ENCODE measurements at places on chromosomes 5 and 9.

DNA sequence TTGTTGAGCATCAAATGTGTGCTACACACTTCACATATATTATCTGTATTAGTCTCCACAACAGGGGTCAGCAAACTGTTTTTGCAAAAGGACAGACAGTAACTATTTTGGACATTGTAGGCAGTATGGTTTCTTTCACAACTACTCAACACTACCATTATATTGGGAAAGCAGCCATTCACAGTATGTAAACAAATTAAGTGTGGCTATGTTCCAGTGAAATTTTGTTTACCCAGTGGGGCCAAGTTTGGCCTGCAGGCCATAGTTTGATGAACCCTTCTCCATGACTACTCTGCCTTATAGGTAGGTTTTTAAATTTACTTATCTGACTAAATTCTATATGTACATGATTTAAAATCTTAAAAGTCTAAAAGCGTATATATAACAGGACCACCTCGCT, 13.0 kb upstream of the FAM151B start:
- DNase-seq, result no peak

DNA sequence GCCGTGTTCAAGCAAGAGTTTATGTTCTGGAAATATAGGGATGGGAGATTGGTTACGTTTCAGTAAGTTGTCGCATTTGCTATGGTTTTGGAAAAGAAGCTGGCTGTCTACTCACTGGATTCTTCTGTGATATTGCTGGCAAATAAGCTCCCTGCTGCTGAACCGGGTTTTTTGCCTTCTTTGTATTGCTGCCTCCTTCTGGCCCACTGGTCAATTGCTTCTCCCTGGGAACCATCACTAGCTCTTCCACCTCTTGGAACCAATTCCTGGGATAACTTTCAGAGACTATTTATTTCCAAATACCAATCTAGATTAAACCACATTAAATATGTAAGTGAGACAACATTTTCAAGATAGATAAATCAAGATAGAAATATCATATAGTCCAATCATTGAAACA, 43.0 kb downstream of the NUDT12 start:
- DNase-seq, result no peak

DNA sequence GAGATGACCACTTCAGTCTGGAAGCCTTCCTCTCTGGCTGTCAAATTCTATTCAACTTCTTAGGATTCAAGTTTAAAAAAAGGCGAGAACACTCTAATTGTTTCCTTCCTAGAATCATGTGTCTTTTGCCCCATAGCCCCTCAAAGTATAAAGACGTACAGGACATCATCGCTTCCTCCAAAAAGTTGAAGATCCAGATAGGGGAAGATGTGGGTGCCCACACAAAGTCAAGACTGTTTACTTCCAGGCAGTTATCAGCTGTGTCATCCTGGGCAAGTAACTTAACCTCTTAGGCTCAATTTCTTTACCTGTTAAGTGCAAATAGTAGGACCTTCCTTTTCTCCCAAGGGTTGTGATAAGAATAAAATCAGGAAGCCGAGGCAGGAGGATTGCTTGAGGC, 40.1 kb downstream of the PPARGC1B start:
- no peak for DNase-seq

DNA sequence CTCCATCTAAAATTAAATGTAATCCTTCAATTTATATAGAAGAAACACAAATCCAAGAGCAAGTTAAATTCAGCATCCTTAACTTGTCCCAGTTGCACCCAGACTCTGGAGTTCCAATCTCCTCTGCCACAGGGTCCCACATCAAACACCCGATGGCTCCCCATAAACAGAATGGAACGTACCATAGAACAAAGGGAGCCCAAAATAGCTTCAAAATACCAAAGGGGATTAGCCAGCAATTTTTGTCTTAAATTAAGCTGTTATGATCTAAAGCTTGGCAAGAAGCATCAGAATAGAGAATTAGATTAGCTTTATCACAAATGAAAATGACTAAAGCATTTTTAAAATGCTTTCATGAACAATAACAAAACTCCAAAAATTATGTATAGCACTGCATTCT, 112.8 kb downstream of the FANCC start:
- DNase-seq, result no peak

DNA sequence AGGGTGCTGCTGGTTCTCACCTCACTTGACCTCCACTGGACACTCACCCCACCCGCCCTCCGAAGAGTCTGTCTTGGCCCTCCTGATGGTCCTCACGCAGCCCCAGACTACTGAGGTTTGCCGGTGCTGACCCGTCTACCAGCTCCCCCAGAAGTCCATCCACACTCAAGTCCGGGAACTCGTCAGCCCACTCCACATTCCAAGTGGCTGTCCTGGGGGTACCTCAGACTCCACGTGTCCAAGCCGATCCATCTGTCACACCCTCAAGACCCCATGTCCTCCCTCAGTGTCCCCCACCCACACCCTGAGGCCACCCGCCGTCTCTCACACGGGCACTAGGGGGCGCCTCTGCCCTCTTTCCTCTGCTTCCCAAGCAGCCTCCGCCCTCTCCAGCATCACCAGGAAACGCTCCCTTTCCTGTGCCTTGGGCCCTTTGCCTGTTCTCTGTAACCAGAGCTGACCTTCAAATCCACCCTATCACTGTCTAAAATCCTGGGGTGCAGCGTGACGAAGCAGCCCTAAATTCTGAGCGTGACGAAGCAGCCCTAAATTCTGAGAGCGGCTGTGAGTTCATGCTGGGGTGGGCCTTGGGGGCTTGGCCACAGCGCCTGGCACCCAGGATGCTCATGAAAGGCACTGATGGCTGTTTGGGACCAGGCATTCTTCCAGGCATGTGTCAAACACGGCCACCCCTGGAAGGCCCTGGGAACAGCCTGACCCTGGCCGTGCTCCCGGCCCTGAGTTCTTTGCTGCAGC, 95.7 kb downstream of the KCNT1 start:
- peak; percentile 25 for DNase-seq

DNA sequence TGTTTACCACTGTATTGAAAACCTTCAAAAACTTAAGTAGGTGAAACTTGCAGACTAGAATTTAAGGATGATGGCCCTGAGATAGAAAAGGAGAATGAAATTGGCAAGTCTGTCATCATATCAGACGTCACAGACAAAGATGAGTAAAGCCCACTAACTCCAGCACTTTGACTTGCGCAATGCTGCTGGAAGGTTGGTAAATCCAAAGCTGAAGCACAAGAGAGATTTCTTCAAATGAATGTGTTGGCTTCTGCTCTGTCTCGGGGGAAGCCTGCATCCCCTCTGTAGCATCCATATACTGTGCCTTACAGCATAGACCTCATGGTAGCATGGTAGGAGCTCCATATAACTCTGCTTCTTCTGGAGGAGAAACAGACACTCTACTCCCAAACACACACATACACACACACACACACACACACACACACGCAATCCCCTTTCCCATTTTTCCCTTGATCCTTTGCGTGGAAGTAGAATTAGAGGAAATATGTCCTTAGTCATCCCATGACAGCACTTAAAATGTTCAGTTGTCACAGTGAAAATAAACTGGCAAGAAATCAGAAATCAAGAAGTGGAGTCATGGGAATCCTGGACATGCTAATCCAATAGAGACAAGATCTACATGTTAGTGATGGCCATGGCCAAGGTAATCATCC, 241.5 kb downstream of the NR3C1 start:
- no peak for DNase-seq

DNA sequence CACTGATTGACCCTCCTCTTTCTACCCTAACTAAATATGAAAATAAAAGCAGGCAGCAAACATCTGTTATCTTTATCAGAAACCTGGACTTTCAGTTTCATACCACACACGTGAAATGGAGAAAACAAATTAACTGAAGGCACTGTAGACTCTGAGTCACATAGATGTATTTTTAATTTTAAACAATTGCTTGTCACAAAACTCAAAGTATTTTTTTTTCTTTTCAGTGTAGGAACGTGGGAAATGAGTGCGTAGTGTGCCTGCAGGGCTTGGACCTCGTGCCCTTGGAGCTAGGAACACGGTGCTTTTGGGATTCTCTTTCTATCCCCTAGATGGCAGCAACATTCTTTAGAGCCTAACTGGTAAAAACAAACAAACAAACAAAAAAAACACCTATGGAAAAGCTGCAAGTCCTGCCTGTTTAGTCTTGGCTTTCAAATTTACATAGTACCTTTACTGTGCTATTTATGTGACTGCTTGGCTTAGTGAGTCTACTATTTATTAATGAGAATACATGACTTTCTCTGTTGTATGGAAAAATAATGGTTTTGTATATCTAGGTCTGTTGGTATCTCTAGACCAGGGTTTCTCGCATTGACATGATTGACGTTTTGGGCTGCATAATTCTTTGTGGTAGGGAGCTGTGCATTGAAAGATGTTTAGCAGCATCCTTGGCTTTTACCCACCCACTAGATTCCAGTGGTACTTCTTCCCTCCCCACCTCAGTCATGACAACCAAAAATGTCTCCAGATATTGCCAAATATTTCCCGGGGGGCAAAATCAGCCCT, 16.8 kb upstream of the ACTBL2 start:
- DNase-seq, result peak; percentile 46

- DNase-seq, result no peak
These were observed 10.5 kb upstream of the IPPK start for GRCh38 chr9:92680166-92681119.

DNA sequence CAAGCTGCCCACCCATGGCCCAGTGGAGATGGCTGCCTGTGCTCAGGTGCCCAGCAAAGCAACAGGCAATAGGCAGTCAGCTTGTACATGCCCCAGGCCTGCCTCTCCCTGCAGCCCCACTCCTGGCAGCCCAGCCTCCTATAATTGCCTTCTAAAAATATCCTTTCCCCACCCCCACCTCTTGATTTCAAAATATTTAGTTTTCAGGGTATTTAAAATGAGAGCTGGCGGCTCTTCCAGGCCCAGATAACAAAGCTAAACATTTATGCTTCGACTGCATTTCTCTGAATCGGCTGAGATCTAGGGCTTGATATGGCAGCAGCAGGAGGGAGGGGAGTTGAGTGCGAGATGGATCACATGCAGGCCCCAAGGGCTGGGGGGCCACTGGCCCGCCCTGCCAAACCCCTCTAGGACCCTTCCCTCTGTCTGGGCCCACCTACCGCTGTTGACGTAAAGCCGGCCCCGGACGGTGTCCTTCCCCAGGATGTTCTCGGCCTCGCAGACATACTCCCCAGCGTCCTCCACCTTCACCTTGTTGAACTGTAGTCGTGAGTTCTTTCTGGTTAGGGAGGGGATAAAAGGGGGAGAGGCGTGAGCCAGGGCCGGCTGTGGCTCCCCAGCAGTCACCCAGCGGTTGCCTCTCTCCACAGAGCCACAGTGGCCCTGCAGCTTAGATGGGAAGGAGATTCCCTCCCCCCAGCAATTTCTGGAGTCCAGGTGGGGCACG, 85.0 kb downstream of the PSD2 start:
- peak; percentile 5 for DNase-seq

DNA sequence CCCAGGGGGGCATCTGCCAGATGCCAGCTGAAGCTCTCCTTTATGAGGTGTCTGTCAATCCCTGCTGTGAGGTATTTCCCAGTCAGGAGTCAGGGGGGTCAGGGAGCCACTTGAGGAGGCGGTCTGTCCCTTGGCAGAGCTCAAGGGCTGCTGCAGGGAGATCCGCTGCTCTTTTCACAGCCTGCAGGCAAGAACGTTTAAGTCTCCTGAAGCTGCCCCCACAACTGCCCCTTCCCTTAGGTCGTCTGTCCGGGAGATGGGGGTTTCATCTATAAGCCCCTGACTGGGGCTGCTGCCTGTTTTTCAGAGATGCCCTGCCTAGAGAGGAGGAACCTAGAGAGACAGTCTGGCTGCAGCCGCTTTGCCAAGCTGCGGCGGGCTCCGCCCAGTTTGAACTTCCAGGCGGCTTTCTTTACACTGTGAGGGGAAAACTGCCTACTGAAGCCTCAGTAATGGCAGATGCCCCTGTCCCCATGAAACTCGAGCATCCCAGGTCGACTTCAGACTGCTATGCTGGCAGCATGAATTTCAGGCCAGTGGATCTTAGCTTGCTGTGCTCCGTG, 148.3 kb downstream of the RPS23 start:
- no peak for DNase-seq
